Stimulated activated CD4-positive, alpha-beta T cell treated with anti-CD3 and anti-CD28 coated beads, Interleukin-1b, Interleukin-23, amount 100 ng/mL, for 1 hour (primary cell): ENCODE measurements at places on chromosomes 1 and 21.

- DNase-seq = no peak
Observed at GRCh38 chr1:15406614-15407559, 2.8 kb upstream of the EFHD2 start.

DNA sequence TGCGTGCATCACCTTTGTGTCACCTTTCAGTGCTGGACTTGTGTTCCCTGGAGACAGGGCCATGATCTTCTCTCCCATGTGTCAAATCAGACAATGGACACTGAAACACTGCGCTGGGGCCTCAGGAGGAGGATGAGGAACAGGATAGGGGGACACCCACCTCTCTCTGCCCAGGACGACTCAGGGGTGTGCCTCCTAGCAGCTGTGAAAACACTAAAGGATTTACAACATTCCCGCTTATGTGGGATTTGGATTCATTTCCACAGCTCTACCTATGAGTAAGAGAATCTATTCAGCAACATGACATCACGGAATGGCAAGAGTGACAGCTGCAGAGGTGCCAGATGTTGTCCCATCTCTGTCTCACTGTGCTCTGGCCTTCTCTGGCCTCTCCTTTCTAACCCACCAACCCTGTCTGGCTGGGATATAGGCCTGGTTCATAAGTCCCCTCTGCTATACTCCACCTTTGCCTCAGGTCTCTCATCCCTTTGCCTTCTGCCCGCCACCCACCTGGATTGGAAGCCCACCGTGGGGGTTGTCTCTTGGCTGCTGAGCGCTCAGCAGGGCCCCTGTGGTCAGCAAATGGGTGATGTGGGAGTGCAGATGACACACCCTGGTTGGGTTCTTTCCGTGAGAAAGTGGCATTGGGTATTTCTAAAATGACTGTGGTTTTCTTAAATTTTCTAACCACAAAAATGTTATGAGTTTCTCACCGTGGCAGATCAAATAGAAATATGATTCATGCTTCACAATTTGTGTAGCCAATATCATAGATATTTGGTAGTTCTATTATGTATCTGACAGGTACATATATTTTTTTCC lies 47.1 kb upstream of the TLR5 start:
- DNase-seq = peak; percentile 14

DNA sequence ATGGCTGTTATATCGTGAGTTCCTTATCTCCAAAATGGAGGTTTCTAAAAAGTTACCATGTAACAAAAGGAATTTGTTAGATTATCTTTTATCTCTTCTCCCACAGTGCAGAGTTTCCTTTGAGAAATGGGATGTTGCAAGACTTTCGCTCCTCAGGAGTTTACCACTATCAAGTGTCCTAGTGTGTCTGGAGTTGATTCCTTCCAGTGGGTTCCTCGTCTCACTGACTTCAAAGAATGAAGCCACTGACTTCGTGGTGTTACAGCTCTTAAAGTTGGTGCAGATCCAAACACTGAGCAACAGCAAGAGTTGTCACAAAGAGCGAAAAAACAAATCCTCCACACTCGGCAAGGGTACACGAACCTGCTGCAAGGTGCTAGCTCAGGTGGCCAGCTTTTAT lies 37.0 kb downstream of the SPAG17 start:
- no peak for DNase-seq

DNA sequence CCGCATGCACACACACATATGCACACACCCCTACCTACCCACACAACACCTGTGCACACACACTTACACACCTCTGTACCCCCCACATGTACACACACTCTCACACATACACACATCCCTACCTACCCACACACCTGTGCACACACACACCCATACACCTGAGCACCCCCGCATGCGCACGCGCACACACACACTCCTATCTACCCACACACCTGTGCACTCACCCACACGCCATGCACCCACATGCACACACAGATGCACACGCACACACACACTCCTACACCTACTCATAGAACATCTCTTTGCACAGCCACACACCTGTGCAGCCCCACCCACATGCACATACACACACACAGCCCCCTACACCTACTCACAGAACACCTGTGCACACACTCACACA lies 15.5 kb upstream of the PADI2 start:
- no peak for DNase-seq
